Kidney (tissue), 22 donors: ENCODE measurements at places on chromosomes 13 and 19. TPM values are rescaled to one million over a fixed set of nuclear protein-coding genes. Genes with fewer than 3 reads are reported as not detected.

DNA sequence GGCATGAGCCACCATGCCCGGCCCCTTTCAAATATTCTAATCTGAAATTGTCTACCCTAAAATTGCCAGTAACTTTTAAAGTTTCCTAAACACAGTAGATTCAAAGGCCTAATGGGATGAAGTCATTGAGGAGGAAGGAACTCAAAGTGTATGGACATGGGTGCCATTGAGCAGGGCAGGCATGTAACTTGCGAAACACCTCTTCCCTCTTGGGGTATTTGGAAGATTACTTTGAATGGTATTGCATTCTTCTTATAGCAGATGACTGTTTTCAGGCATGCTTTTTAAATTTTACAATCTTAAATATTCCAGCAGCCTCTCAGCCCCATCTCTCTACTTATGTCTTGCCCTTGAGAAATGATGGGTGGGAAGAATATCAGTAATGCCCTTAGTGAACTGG, 21.0 kb downstream of the TM9SF2 start:
- no peak for DNase-seq

GRCh38 chr13:92901739-92902138, 324.9 kb upstream of the GPC6 start:
- DNase-seq: no peak

- no peak for DNase-seq
These were observed 459 bp upstream of the TMEM59L start for GRCh38 chr19:18612051-18612771.

DNA sequence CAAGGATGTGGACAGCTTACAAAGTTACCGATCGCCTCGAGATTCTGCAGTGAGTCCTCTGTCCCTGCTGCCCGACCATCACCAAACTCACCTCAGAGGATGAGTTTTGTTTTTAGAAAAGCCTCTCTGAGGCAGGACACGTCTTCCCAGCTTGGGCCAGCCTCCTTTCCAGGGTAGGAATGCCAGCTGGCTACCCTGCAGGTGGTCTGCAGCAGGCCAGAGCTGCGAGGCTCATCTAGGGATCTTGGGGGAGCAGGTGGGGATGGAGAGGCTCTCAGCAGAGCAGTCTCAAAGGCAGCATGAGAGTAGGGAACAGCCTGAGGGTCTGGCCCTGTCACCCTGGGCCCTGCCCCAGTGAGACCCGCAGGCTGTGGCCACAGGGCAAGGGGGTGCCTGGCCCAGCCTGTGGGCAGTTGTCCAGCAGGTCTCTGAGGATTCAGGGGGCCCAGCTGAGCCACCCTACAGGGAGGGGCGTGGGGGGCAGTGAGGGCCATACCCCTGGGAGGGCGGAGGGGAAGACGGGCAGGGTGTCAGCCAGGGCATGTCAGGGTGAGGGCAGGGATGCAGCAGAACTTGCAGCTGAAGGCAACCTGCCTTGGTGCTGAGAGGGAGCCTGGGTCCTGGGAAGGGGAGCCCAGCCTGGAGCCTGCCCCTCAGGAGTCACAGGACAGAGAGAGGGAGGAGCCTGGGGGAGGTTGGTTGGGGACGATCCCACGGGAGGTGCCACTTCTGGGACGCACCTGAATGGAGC, 57.3 kb upstream of the TPM4 start:
- peak; percentile 67 for DNase-seq

- no peak for DNase-seq
These were observed 24.5 kb downstream of the TEX101 start for GRCh38 chr19:43439032-43439708.

GRCh38 chr13:101059793-101060192, 356.5 kb downstream of the NALCN start:
- peak; percentile 46 for DNase-seq

DNA sequence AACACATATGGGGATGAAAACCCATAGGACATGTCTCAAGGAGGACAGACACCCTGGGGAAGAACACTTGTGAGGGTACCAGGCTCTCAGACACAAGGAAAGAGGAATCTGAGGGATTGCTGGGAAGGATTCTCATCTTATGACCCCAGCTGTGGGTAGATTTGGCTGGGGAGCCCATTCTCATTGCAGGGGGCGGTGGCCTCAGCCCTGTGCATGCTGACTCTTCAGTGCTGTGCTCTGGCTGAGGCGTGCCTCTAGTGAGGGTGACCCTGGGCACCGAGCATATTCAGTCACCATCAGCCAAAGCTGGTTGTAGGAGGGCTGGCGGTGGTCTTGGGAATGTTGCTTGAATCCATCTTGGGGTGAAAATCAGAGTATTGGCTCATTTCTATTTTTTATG, 140.7 kb downstream of the TM9SF2 start:
- DNase-seq: no peak

GRCh38 chr13:43424412-43424811, 362.4 kb downstream of the ENOX1 start:
- DNase-seq: no peak

GRCh38 chr19:49879243-49879963, 1.9 kb downstream of the TBC1D17 start:
- DNase-seq: no peak

DNA sequence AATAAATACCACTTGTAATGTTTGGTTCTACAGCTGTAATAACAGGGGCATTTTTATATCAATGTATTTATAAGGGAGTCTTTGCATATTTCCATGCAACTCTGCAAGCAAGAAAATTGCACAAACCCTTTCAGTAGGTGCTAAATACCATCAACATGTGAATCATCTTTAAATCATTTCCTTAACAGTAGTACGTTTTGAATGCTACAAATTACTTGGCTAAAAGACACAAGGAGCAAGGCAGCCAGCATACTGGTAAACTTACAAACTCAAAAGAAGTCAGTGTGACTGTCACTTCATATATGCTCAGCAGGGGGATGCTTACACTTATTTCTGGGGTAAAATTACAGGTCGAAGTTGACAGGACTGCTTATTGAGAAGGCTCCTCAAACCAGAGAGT, 402.4 kb downstream of the EFNB2 start:
- no peak for DNase-seq

GRCh38 chr13:52194184-52194868, 34.9 kb upstream of the NEK3 start:
- DNase-seq: peak; percentile 91

DNA sequence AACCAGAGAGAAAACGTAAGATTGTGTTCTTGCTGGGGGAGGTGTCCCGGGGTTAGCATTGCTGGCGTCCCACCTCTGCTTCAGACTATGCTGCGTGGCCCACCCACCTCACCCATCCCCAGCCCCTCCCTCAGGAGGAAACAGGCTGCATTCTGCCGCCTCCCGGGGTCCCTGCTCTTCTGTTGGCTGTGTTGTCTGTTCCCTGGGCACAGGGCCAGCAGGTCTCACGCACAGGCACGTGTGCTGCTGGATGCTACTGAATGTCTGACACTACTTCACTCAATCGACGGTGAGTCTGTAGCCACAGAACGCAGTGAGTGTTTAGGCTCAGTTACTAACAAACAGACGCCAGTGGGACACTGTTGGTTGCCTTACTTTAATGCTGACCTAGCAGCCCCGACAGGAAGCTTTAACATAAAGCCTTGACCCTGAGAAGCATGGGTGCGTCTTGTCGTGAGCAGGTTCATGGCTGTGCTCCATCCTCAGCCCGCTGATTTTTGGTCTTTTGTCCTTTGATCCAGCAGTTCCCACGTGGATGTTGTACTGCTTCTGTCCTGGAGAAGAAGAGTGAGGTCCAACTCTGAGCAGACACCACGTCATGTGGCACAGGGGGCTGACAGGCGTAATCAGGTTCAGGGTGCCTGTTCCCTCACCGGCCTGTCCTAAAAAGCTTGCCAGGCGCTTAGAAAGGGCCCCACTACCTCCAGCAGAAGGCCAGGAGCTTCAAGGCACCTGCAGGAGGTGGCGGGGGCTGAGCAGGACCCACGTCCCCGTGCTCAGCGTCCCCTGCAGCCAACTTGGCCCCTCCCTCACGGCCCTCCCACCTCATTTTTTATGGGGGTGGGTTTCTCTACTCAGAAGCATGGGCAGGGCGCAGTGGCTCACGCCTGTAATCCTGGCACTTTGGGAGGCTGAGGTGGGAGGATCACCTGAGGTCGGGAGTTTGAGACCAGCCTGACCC, 26.0 kb downstream of the NAXD start:
- no peak for DNase-seq

- no peak for DNase-seq
These were observed 30.3 kb downstream of the USPL1 start for GRCh38 chr13:30647824-30648521.

DNA sequence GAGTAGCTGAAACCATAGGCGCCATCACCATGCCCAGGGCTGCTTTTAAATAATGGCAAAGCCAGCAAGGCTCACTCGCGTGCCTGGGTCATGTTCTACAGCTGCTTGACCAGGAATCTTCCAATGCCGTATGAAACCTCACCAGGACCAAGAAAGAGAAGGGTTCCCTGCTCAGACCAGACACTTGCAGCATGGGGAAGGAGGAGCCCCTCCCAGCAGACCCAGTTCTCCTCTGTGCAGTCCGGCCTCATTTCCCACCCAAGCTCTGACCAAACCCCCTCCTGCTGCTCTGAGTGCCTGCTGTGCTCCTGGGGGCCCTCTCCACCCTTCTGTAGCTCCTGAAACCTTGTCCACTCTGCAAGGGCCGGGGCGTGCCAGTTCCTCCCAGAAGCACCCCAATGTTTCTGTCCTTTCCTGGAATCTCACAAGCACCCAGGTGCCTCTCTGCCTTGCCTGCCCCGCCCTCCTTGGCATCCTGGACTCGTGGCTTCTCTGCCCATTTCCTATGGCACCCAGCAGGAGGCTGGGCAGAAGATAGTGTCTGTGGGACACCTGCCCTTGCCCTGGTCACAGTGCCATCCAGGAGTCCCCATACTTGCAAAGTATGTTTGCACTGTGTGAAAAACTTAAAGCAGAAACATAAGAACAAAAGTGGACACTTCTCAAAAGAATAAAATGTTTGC, 6.8 kb upstream of the SLC7A9 start:
- no peak for DNase-seq

DNA sequence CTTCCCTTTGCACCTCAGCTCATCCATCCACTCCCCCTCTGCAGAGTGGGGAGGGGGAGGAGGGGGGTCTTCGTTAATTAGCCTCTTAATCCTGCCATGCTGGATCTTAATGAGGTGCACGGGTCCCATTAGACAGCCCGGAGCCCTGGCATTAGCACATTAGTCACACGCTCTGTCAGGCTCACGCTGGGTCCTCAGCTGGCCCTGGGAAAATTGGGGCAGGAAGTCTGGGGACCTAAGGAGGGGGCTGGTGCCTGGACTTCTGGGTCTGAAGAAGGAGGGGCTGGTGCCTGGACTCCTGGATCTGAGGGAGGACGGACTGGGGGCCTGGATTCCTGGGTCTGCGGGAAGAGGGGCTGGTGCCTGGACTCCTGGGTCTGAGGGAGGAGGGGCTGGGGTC, 444 bp upstream of the NCCRP1 start:
- no peak for DNase-seq

- no peak for DNase-seq
These were observed 209.1 kb downstream of the DIAPH3 start for GRCh38 chr13:59954601-59955000.

DNA sequence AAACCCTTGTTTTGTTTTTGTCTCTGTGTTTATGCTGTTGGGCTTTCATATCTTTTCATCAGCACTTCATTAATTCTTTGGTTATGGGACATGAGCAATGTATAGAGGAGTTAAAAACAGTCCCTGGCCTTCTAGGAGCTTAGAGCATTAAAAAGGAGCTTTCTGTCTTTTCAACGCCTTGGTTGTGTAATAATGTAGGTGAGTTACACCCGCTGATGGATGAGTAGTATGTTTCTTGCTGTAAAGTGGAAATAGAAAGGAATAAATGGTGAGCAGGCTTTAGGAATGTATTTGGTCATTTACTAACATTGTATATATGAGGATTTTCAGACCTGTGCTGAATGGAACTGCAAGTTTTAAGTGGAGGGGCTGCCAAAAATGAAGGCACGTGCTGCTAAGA, 121.5 kb upstream of the RNF113B start:
- DNase-seq: no peak

GRCh38 chr19:718251-718951, 9.7 kb downstream of the PALM start:
- DNase-seq: peak; percentile 80

GRCh38 chr13:46530084-46530935, 22.7 kb upstream of the LRCH1 start:
- DNase-seq: no peak

GRCh38 chr13:99323488-99323887, 16.3 kb upstream of the GPR183 start:
- no peak for DNase-seq

GRCh38 chr19:6736169-6736916, 1.0 kb downstream of the GPR108 start:
- DNase-seq: peak; percentile 95

- no peak for DNase-seq
These were observed 4.1 kb downstream of the SLC10A2 start for GRCh38 chr13:103062079-103062478.

- peak; percentile 72 for DNase-seq
These were observed 3.7 kb upstream of the SPIB start for GRCh38 chr19:50414864-50415660.

DNA sequence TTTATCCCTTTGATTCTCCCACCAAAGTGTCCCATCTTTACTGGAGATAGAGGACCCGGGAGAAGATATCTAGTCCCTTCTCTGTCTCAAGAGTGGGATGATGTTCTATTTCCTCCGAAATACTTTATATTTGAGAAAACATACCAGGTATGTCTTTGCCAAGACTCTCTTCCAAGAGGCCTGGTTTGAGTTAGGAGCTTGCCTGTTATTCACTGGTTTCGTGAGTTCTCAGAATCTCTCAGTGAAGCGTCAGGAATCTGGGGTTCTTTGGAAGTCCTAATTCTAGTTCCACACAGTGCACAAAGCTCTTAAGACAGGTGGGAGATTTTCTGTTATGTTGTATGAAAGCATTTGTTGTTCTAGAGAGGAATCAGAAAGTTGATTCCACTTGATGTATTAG, 182.0 kb downstream of the DNAJC15 start:
- DNase-seq: no peak

DNA sequence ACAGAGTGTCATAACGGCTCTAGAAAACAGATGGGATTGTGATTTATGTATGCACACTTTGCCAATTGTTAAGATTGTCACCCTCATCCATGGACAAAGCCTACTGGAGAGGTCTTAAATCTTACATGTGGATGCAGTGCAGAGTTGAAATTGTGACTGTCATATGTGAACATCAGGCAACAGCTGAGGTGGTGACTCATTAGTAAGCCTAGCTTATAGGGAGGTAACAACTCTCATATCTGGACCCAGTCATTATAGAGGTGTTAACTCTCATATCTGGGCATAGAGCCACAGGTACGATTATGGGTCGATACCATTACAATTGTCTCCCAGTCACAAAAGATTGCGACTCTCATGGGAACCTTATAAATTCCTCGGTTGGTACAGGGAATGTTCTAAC, 29.8 kb upstream of the ZNF254 start:
- no peak for DNase-seq

ZNF121 gene
- total RNA-seq: 40.3 TPM

SLC17A7 gene
- 1.4 TPM for total RNA-seq

SPC24 gene
- total RNA-seq: 1.7 TPM

DIRAS1 gene
- 2.3 TPM for total RNA-seq

HSPB6 gene
- 64.3 TPM for total RNA-seq

PSG2 gene
- not detected for total RNA-seq

TMEM221 gene
- total RNA-seq: 0.13 TPM

NTN5 gene
- total RNA-seq: 0.85 TPM

UPK1A gene
- not detected for total RNA-seq

NLRP7 gene
- total RNA-seq: 0.16 TPM

FGF22 gene
- 0.19 TPM for total RNA-seq

PLIN4 gene
- total RNA-seq: 2.2 TPM

LGALS4 gene
- total RNA-seq: 12.2 TPM

CLIP3 gene
- total RNA-seq: 10.3 TPM

MEF2B gene
- total RNA-seq: 3.4 TPM

DOCK9 gene
- 125 TPM for total RNA-seq
